ENCODE measurements at places on chromosomes 12 and 14.

- no peak for DNase-seq
Observed at GRCh38 chr14:78043349-78043748, 126.8 kb upstream of the NRXN3 start.

- DNase-seq, result no peak
Observed at GRCh38 chr14:83473416-83474235, 1940.0 kb upstream of the SEL1L start.

- DNase-seq, result no peak
Observed at GRCh38 chr12:132214891-132215290, 70.6 kb downstream of the NOC4L start.

DNA sequence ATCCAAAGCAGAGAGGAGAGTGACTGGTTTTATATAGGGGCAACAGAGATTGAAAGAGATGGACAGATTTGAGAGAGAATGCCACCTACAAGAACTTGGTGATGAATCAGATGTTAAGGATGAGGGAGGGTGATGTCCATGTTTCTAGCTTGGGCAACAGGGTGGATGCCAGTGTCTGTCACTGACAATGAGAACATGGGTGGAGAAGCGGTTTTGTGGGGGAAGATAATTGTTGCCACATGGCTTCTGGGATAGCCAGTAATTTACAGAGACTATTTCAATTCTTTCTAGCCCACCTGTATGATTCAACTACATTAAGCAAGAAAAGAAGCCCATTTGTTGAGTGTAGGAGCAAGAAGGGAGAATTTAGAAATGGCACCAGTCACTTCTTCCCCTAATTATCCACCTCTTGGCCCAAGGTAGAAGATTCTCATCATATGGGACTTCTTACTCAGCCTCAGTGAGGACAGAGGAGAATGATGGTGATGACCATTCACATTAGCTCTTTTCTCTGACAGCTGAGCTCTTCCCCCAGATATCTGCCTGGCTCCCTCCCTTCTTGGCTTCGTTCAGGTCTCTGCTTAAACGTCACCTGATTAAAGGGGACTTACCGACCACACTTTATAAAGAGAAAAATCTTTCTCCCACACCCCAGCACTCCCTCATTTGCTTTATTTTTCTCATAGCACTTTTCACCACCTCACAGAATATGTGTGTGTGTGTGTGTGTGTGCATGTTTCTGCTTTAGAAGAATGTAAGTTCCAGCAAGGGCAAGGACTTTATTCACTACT is 117.8 kb downstream of the DUSP6 start:
- DNase-seq, result no peak

DNA sequence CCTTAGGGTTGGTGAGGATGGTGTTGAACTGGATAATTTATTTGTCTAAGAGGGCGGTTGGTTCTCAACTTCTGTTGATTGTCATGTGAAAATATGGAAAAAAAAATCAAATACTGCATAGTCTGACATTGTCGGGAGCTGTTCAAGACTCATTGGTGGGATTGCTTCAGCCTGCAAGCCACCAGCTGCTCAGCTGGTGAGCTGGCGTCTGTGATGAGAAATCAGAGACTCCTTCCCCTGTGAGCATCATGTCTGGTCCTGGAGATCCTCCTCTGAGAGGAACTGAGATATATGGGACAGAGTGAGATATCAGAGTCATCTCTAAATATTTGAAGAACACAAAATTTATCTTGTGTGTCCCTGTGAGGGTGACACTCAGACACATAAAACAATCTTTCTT is 49.9 kb downstream of the TRIM9 start:
- DNase-seq, result no peak

GRCh38 chr14:38186216-38186615 is 21.5 kb upstream of the SSTR1 start:
- no peak for DNase-seq

Data from stimulated activated CD4-positive, alpha-beta T cell treated with anti-CD3 and anti-CD28 coated beads, Interleukin-1b, Interleukin-23, amount 100 ng/mL, for 48 hours (primary cell).